ENCODE measurements at places on chromosomes 13 and 19. TPM values are rescaled to one million over a fixed set of nuclear protein-coding genes. Genes with fewer than 3 reads are reported as not detected.

Gene POU2F2
- not detected for total RNA-seq

Gene FAM83E
- total RNA-seq: not detected

Gene F10
- total RNA-seq: not detected

Gene ZNF490
- total RNA-seq: 4.3 TPM

Gene C1QTNF9B
- total RNA-seq: not detected

Gene RNF126
- 23.5 TPM for total RNA-seq

Gene FGF21
- not detected for total RNA-seq

Gene ERICH6B
- total RNA-seq: not detected

Gene PIH1D1
- total RNA-seq: 121 TPM

Gene KCNN4
- total RNA-seq: 5.0 TPM

Gene CGB5
- total RNA-seq: not detected

Gene FGF14
- total RNA-seq: not detected
